Germinal center (tissue), 1 donor: ENCODE measurements at places on chromosomes 5 and 9.

DNA sequence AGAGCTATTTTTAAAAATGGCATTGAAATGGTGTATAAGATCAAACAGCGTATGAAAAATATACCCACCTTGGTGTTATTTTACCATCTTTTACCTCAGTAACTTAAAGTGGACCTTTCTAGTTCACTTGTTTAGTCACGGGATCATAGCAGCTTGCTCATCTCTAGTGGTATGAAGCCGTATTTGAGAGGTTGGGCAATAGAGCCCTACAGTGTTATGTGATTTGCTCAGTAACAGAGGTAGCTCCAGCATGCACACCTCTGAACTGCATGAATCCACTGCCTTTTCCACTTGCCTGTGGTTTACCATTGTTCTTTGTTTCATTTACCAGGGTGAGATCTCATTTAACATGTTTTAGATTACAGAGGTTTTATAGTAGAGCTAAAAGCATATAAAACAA, 134.4 kb downstream of the ATG10 start:
- no peak for DNase-seq

DNA sequence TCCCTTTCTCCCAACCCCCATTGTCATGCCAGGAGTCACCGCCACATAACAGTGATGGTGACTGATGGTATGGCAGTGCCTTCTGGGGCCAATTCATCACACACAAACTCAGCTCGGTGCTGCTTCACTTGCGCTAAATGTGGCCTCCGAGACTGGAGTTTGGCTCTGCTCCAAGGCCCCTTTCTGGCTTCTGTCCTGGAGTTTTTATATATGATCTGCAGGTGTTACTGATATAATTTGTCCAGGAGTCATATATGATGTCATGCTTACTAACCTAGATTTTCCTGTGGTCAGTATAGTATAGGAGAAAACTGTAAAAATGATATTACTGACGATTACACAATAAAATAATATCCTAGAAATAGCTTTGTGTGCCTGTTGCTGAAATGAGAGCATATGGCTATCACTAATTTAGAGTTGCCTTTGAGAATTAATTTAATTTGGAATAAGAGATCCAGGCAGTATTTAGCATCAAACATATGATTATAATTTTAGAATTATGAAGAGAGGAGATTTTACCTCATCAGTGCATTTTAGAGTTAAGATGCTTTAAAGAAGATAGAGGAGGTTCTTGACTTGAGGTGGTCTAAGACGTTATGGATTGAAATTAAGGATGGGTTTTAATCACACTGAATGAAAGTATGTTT, 334.1 kb upstream of the CD180 start:
- no peak for DNase-seq

- DNase-seq: no peak
Measured at GRCh38 chr9:134412298-134412711, 86.0 kb downstream of the RXRA start.

DNA sequence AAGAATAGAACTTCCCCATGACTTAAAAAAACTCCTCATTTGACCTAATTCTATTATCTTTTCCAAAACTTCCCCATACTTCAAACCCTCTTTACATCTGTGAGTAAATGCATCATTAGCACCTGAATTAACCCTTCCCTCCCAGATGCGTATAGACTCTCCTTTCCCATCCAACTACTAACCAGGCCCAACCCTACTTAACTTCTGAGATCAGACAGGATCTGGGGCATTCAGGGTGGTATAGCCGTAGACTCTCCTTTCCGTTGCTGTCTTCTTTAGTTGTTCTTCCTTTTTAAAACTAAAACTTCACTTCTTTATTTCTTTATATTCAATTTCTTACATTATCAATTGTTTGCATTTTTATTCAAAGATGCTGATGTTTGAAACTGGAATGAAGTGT, 165.2 kb downstream of the SLCO4C1 start:
- no peak for DNase-seq

DNA sequence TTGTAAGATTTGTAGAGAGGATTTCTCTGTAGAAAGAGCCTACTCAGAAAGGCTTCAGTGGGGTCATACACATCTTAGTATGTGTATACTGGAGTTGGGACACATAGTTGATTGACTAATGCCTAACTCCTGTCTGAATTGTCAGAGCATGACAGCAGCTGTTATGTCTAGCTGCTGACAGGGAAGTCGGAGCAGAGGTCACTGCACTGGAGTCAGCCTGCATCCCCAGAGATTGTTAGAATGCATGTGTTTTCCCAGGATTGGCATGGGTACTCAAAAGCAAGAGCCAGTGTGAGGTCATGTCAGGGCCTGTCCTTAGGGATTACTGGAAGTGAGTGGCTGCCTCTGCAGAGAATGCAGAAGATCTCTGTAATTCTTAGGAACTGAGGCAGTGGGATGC, 82.7 kb downstream of the ITGA1 start:
- DNase-seq: no peak

DNA sequence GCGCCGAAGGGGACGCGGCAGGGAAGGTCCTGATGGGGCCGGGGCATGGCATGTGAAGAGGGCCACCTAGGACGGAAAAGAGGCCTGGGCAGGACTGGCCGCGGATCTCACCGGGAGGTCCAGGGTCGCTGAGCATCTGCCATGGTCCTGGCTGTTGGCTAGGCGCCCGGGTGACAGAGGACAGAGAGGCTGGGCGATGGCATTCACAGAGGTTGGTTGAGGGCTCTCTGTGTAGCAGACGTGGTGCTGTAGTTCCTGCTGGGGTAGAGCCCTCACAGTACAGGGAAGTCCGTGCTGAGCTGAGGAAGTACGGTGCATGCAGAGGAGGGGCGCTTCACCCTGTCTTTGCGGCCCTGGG, 427 bp downstream of the PCYOX1L start:
- peak; percentile 37 for DNase-seq

DNA sequence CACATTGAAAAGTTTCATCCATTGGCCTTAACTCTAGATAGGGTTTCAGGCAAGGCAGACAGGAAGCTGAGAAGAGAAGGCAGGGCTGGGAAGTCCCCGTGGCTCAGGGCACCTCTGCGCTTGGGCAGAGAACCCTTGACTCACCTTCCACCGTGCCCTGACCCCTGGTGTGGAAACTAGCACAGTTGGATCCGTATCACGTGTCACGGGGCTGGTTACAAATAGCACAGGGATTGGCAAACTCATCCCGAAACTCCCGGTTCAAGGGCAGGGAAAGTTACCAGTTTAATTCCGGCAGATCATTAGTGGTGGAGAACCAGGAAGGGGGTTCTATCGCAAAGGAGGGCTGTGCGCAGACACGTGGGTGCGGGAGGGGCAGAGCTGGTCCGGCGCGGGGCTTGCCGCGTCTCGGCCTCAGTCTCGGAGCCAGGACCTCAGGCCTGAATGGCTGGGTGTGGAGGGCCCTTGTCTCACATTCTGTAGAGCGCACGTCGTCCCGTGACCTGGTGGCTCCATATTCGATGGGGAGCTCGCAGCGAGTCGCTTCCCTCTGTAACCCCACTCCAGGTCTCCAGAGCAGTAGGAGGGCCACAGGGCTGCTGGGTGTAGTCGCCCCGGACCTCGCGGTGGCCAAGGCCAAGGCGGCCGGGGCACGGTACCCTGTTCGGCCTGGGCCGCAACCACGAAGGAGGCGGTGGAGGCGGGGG, 771 bp upstream of the TMEM171 start:
- no peak for DNase-seq

- no peak for DNase-seq
Measured at GRCh38 chr9:110157823-110158664, 49.9 kb downstream of the C9orf152 start.

GRCh38 chr5:77498952-77499351, 6.8 kb upstream of the WDR41 start:
- DNase-seq: no peak

DNA sequence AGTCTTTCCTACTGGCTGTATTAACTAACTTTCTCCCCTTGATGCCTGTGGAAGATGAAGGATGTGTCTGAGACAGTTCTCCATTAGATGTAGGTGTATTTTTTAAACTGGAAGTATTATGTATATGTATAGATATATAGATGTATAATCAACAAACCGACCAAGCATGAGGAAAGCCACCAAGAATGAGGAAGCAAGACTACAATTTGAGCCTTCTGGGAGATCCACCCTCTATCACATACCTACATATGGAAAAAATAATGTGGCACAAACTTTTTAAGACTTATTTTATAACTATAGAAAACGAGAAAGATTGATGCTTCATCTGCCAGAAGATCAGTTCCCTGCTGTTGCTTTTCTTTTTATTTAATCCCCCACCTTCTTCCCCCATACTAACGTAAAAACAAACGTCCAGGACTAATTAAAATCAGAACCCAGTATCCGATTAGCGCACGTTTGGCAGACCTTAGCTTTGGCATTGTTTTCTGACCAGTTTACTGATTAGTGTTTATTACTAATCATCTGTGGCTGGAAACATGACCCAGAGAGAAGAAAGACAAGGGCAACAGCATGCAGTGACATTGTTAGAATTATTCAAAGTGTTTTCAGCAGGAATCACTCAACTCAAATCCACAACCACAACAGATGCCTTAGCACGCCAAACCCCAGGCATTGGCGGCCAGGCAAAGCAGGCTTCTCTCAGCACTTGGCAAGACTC, 490.2 kb downstream of the EBF1 start:
- DNase-seq: no peak

DNA sequence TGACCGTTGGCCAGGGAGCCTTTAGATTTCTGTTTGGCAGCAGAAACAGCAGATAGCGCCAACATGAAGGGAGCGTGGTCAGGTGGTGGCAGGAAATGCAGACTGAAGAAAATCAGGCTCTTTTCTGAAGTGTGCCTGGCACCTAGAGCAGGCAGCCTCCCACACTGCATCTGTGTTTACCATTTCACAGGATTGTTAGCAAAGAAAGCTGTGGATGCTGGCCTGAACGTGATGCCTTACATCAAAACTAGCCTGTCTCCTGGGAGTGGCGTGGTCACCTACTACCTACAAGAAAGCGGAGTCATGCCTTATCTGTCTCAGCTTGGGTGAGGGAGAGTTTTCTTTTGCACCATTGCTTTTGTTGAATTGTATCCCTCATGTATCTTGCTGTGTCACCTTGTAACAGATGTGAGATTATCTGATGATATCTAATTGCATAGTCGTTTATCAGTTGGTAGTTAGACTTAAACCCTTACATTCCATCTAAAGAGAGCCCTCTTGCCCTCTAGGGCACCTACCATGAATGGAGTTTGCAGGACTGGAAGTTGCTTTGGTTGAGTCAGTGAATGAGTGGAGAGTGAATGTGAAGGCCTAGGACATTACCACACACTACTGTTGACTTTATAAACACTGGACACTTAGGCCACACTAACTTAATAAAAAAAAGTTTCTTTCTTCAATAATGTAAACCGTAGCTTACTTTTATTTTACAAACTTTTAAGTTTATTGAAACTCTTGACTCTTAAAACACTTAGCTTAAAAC, 42.8 kb downstream of the ACO1 start:
- no peak for DNase-seq

DNA sequence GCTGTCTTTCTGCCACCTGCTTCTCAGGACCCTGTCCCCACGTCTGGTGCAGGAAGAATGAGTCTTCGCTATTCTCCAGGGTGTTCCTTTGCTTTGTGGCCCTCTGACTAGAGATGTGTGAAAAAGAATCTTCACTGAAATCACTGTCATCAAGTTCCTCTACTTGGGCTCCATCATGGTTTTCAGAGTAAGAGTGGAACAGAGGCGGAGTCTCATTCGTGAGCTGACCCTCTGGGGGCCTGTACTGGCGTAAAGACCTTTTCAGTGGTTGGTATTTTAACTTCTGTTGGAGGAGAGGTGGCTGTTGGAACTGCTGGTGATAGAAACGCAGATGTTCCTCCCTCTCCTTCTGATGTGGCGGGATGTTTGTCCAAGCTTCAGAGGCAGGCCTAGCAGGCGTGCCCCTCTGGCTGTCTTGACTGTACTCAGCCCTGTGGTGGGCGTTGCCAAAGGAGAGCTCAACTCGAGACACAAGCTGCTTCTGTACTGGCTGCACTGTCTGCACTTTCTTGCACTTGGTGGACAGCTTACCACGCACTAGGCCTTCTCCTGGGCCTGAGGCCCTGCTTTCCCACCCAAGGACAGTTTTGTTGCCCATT, 72.0 kb downstream of the KIF24 start:
- no peak for DNase-seq

GRCh38 chr5:129445379-129445778, 14.7 kb upstream of the ADAMTS19 start:
- no peak for DNase-seq

- peak; percentile 57 for DNase-seq
Measured at GRCh38 chr9:33125871-33126823, 41.0 kb downstream of the B4GALT1 start.

DNA sequence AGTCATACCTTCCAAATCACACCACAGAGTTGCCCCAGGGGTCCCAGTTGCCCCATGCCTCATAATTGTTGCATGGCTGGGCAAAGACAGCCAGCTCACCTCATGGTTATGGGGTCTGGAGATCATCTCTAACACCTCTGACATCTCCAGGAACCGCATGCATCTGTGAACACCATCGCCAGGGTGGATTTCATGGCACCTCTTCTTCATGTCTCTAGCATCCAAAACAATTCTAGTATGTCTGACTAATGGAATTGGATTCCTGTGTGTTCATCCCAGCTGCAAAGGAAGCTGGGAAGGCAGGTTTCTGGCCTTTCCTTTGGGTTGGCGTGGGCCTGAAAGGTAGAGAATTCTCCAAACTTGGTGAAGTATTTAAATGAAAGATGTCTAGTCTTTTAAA, 122.3 kb upstream of the ABCA1 start:
- no peak for DNase-seq

GRCh38 chr5:100676817-100677631, 141.8 kb downstream of the FAM174A start:
- DNase-seq: no peak

- no peak for DNase-seq
Measured at GRCh38 chr9:27339661-27340284, 42.8 kb upstream of the EQTN start.

GRCh38 chr9:72509053-72509452, 12.4 kb upstream of the TMC1 start:
- DNase-seq: no peak

DNA sequence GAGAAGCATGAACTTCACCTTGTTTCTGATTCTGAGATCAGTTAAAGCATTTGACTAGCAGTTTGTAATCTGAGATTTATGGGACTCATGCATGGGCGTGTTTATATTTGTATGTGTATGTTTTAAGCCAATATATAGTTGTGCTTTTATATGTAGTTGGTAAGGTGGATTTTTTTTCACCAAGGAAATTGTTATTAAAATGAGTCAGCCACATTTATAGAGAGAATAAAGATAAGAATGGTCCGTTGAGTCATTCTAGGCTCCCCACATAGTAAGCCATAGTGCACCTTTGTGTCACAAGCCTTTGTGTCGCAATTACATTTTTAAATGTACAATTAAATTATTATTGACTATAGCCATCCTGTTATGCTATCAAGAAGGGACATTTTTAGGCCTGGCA, 89.0 kb downstream of the NLN start:
- no peak for DNase-seq

DNA sequence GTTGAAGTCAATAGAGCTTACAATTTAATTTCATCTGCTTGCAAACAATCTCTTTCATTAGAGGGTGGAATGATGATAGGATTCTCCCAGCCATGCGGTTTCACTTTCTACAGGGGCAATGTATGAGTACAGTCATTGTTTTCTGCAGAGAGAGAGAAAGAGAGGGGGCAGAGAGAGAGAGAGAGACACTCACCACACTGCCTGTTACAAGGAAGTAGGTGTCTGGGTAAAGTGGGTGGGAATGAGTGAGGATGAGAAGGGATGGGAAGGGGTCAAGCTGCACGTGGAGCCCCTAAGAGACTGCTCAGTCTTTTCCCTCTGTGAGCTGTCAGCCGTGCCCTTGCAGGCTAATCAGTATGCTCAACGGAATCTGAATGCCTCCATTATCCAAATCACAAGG, 454.3 kb downstream of the KDM4C start:
- no peak for DNase-seq
